ENCODE measurements at places on chromosomes 3 and 15. TPM values are rescaled to one million over a fixed set of nuclear protein-coding genes. Genes with fewer than 3 reads are reported as not detected.

DNA sequence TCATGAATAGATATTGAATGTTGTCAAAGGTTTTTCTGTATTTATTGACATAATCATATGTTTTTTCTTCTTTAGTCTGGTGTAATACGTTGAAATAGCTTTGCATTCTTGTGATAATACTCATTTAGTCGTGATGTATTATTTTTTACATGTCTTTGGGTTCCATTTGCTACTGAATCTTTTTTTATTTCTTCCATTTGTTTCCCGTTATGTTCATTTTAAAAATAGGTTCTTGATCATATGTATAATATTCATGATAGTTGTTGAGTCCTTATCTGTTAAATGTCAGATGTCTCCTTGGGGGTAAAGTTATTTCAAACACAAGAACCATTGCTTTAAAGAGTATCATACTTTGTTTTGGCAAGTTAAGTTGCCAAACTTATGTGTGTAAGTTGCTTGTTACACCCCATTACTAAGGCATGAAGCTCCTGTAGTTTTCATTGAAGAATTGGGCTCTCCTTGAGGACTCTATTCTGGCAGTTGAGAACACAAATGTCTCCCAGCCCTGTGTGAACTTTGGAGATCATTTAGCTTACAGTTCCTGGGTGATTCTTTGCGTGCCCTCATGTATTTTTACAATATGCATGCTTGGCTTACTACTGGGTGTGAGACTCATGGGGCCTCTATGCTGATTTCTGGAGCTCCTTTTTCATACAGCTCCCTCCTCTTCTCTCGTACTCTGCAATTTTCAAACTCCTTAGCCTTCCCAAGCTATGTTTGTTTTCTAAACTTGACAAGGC, 8.3 kb downstream of the AKAP13 start:
- peaks cover 35% of the 10 kb centered on the region for H3K4me1 ChIP-seq
- no peak for DNase-seq
- no peaks in the 10 kb centered on the region for H3K27me3 ChIP-seq
- H3K27ac ChIP-seq = no peak overlapping the region
- peaks cover 34% of the 10 kb centered on the region for H3K36me3 ChIP-seq
- no peak overlapping the region for H3K4me3 ChIP-seq

GRCh38 chr3:152056481-152056880, 183.0 kb downstream of the SUCNR1 start:
- H3K27me3 ChIP-seq = peaks cover 12% of the 10 kb centered on the region
- no peak overlapping the region for H3K27ac ChIP-seq
- no peak overlapping the region for H3K4me3 ChIP-seq
- no peaks in the 10 kb centered on the region for H3K4me1 ChIP-seq

Gene MNS1
- total RNA-seq = 0.23 TPM

Gene UROC1
- not detected for total RNA-seq

GRCh38 chr3:123481722-123482457, 33.0 kb upstream of the ADCY5 start:
- no peak overlapping the region for H3K4me3 ChIP-seq
- H3K27me3 ChIP-seq = peaks cover 6% of the 10 kb centered on the region
- H3K4me1 ChIP-seq = no peaks in the 10 kb centered on the region
- H3K36me3 ChIP-seq = no peaks in the 10 kb centered on the region
- no peak overlapping the region for H3K27ac ChIP-seq

DNA sequence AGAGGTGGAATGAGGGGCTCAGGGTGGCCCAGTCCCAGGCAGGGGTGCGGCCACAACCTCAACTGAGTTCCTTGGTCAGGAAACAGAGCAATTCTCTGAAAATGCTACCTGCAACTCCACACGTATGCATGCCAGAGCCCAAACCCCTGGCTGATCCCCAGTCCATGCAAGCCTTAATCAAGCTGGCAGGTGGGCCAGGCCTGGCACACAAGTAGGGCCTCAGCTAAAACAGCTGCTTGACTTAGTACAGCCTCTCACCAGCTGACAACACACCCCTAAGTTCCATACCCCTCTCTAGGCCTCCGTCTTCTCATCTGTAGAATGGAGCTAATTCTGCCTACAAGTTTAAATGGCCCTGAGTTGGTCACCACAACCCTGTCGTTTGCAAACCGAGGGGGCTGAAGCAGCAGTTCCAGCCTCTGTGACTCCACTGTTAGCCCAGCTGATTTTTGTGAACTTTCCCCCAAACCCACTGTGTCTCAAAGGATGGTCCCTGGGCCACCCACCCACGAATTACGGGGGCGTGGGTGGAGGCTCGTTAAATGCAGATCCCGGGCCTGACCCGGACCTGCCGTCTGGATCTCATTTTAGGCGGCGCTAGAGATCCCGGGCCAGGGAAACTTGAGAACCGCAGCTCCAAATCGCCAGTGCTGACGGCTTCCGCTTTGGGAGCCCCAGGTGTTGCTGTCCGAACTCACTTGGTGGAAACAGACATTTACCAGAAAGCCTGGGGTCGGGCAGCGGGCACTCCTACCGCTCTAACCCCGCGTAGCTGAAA, 927 bp downstream of the CHDH start:
- peaks cover 60% of the 10 kb centered on the region for H3K27me3 ChIP-seq
- no peak for DNase-seq
- H3K27ac ChIP-seq = no peak overlapping the region
- H3K4me1 ChIP-seq = peaks cover 3% of the 10 kb centered on the region
- H3K4me3 ChIP-seq = peak overlapping the region; percentile 65
- no peaks in the 10 kb centered on the region for H3K36me3 ChIP-seq

DNA sequence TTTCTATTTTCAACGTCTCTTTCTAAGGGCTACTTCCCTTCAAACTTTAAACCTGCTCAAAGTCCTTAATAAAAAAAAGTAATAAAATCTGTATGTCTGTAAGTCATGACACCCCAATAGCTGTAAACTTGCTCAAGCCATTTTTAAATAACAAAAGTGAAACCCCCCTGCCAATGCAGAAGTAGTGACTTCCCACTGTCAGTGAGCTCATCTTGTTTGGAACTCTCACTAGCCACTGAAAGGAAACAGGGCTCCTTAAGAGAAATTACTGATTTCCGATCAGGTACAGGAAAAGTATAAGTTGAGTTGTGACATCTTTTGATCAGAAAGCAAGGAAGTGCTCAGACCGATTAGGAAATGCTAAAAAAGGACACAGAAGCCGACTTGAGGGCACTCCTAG, 27.6 kb upstream of the GPR171 start:
- peak; percentile 21 for DNase-seq
- H3K27ac ChIP-seq = peak overlapping the region; percentile 9
- no peak overlapping the region for H3K4me3 ChIP-seq
- no peaks in the 10 kb centered on the region for H3K27me3 ChIP-seq
- no peaks in the 10 kb centered on the region for H3K36me3 ChIP-seq

DNA sequence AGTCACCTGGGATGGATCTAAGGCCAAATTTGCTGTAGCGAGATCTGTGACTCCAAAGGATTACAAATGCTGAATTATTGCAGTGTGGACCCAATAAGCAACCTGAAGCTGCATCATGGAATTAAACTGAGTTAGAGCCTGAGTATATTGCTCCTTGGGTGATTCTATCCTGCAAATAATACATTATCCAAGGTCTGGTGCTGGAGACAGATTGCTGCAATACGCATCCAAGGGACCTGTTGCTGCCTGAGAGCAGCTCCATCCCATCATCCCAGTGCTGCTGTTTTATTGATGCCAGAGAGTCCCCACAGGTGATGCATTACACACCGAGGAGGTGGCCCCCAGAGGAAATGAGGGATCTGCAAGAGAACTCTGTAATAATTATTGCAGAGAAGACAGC, 31.6 kb upstream of the PCSK6 start:
- H3K27me3 ChIP-seq = peaks cover 12% of the 10 kb centered on the region
- no peak for DNase-seq
- no peak overlapping the region for H3K4me3 ChIP-seq

GRCh38 chr15:27928386-27928785, 170.7 kb downstream of the OCA2 start:
- DNase-seq = no peak
- H3K27me3 ChIP-seq = no peaks in the 10 kb centered on the region
- no peaks in the 10 kb centered on the region for H3K36me3 ChIP-seq
- H3K27ac ChIP-seq = no peak overlapping the region

DNA sequence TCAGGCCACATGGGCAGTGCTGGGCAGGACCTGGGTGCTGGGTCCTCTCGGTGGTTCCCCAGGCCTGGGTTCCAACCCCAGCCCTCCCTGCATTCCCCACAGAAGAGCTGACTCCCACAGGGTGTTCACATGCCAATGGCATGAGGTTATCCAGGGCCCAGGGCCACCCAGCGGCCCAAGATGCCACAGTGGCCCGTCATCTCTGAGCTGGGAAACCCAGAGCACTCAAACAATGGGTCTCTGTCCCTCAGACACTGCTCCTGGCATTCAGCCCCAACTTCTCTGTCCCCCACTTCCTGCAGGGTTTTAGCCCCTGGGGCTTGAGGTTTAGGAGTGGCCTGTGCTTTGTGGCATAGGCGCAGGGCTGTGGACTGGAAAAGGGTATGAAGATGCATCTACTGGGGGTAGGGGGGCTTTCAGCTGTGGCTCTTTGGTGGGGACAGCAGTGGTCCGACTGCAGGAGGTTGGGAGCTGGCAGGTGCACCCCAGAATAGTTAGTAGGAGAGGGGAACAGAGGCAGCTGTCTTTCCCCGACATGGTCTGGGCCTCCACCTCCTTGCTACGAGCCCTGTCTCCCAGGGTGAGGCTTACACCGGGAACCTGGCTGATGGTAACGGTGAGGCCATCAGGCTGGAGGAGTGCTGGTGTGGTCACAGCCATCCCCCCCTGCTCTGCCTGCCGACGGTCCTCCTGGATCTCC, 1.7 kb downstream of the CCDC9B start:
- H3K27ac ChIP-seq = no peak overlapping the region
- H3K4me1 ChIP-seq = peaks cover 17% of the 10 kb centered on the region
- no peak overlapping the region for H3K4me3 ChIP-seq
- no peaks in the 10 kb centered on the region for H3K36me3 ChIP-seq
